T-helper 17 cell (primary cell): ENCODE measurements at places on chromosomes 2 and 18. TPM values are rescaled to one million over a fixed set of nuclear protein-coding genes. Genes with fewer than 3 reads are reported as not detected.

DNA sequence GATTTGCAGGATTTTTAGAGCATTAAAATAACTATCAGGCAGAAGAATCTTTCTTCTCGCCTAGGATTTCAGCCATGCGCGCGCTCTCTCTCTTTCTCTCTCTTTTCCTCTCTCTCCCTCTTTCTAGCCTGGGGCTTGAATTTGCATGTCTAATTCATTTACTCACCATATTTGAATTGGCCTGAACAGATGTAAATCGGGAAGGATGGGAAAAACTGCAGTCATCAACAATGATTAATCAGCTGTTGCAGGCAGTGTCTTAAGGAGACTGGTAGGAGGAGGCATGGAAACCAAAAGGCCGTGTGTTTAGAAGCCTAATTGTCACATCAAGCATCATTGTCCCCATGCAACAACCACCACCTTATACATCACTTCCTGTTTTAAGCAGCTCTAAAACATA lies 137.0 kb downstream of the MEIS1 start:
- DNase-seq: no peak
- no peaks in the 10 kb centered on the region for H3K36me3 ChIP-seq
- no peak overlapping the region for H3K27ac ChIP-seq
- H3K4me1 ChIP-seq: peaks cover 8% of the 10 kb centered on the region

The BMP10 gene
- not detected for total RNA-seq

DNA sequence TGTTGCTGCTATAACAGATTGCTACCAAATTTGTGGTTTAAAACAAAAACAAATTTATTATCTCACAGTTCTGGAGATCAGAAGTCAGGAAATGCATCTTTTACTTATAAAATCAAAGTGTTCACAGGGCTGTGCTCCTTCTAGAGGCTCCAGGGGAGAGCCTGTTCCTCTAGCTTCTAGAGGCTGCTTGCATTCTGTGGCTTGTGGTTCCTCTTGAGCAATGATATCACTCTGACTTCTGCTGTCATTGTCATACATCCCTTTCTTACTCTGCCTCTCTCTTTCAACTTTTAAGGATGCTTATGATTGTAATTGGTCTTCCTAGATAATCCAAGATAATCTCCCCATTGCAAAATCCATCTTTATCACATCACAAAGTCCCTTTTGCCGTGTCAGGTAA lies 6.1 kb upstream of the DCC start:
- H3K36me3 ChIP-seq: no peaks in the 10 kb centered on the region
- no peaks in the 10 kb centered on the region for H3K27me3 ChIP-seq
- H3K27ac ChIP-seq: no peak overlapping the region
- no peak for DNase-seq
- no peak overlapping the region for H3K4me3 ChIP-seq

The ANKRD62 gene
- not detected for total RNA-seq
